Retina (tissue), 1 donor: ENCODE measurements at places on chromosomes 2 and 18.
A peak's percentile ranks its signal among the peaks of the same experiment; 100 is the strongest.

GRCh38 chr18:35728676-35729075, 147.1 kb downstream of the GALNT1 start:
- DNase-seq, result no peak

GRCh38 chr2:149006883-149007543, 31.5 kb upstream of the LYPD6B start:
- no peak for DNase-seq

- no peak for DNase-seq
These were observed 566.4 kb downstream of the TNS1 start for GRCh38 chr2:217436386-217436785.

GRCh38 chr18:35335866-35336265, 8.4 kb downstream of the ZNF24 start:
- DNase-seq, result no peak

- no peak for DNase-seq
These were observed 235.6 kb upstream of the HNRNPA3 start for GRCh38 chr2:176976736-176977685.

DNA sequence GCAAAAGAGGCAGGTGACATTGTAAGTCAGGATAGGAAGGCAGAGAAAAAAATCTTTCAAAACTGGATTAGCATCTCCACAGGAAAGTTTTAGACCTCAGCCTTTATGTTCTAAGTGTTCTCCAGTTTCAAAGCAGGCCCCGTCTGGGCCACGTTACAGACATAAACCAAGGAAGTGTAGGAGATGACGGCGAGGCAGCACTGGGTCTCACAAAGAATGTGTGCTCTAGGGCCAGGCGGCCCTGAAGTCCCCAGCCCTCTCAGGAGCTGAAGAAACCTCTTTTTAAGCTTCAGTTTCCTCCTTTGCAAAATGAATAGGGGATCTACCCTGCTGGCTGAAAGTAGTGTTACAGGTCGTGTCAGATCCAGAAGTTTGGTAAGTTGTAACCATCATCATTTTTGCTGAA, 81.7 kb downstream of the SPRED2 start:
- no peak for DNase-seq

- no peak for DNase-seq
These were observed 610.0 kb upstream of the CDH2 start for GRCh38 chr18:28786926-28787325.

- DNase-seq, result no peak
These were observed 42.3 kb upstream of the DOK6 start for GRCh38 chr18:69358212-69358895.

- no peak for DNase-seq
These were observed 687.8 kb downstream of the SLC4A3 start for GRCh38 chr2:220315098-220315823.

DNA sequence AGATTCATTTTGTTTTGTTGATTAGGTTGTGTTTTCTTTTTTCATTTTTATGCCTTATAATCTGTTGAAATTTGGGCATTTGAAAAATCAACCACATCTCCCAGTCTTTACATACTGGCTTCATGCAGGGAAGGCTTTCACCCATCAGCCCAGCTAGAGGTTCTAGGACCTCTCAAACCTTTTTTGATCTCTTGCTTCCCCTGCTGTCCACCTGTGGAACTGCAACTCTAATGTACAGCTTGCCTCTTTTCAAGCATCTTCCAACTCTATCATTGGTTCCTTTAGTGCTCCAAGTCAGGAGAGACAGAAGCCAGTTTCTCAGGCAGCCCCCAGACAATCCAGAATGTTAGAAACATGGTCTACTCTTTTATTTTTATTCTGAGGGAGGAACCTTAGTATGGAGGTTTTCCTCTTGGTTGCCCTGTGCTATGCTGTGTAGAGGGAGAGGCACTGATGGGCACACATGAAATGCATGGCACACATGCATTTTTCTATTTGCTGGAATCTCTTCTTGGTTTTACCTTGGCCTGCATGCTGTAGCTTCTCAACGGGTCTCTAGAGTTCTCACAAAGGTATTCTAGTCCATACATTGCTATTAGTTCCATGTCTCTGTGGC, 107.2 kb upstream of the L3MBTL4 start:
- no peak for DNase-seq

DNA sequence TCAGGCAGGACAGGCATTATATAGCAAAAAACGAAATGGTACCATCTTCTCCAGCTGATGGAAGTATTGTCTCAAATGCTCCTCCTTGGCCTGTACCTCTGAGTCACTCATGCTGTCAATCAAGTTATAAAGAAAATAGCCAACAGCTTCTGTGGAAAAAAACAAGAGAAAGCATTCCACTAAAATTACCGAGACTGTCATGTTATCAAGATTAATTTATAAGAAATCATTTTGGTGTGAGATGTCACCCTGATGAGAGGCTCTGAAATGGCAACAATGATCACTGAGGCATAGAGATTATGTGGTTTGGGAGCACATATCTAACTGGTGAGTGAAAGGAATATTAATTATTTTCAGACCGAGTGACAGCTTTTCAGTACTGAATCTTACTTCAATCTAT, 47.4 kb downstream of the LRPPRC start:
- DNase-seq, result no peak

DNA sequence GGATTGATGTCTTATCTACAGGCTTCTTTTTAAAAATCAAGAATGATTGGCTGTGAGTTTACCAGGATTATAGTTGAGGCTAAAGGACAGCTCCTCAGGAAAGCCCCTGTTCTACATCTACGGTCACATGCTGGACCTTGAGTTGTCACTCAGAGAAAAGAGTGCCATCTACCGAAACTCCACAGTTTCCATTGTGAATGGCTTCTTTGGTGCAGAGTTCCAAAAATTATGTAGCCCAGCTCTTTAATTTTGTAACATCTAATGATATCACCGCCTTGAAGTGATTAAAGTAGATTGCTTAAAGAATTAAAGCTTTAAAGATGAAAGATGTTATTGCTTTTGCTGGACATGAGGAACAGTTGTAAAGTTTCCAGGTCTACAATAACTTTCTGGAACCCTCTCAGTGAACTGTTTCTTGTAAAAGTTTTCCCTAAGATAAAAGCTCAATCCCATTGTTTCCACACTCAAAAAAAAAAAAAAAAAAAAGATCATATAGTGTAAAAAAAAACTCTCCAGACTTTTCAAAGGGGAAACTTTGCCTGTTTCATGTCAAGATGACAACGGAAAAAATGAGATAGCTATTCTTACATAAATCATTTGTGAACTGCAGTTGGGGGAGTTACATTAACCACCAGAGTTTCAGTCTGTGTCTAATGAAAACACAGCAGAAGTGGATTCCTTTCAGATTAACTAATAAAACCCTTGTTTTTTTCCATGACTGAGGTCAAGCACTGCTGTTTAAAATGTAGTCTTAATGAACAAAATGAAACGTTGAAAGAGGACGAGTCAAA, 4.3 kb downstream of the COL3A1 start:
- DNase-seq, result no peak

- no peak for DNase-seq
These were observed 260.6 kb downstream of the PAX3 start for GRCh38 chr2:222038067-222038802.

- DNase-seq, result no peak
These were observed 55.7 kb upstream of the EML4 start for GRCh38 chr2:42113452-42113851.

GRCh38 chr2:218648088-218648786, 11.2 kb downstream of the ZNF142 start:
- peak; percentile 55 for DNase-seq

- DNase-seq, result peak; percentile 59
These were observed 59.9 kb upstream of the REG3A start for GRCh38 chr2:79219383-79219988.

DNA sequence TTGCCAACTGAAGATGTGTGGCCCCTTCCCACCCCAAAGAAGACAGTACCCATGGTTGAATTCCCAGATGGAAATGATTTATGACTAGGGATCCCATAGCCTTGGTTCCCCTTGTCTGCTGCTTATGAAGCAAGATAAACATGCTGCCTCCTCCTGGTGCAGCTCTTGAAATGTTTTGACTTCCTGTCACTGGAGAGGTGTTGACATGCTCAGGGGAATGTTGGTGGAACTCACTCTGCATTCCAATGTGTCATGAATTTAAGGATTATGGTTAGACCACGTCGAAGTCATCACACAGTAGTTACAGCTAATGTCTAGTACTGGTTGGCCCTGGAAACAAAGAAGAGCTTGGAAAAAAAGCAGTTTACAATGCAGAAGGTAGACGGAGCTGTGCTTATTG, 69.0 kb upstream of the FAM110C start:
- DNase-seq, result no peak

DNA sequence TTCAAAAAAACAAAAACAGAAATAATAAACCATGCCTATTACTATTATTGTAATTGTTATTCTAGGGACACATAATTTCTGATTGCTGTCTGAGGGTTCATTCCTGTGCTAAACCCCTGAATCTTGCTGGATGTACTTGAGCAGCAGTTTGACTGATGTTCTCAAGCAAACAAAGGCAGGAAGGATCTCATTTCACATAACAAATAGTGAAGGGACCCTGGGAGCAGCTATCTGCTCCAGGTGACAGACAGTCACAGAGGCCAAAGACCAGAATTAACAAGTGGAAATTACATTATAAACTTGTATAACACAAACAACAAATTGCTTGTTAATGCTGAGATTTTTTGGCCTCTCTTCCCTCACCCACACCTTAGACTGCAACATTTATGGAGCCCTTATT, 284.2 kb downstream of the THSD7B start:
- no peak for DNase-seq

DNA sequence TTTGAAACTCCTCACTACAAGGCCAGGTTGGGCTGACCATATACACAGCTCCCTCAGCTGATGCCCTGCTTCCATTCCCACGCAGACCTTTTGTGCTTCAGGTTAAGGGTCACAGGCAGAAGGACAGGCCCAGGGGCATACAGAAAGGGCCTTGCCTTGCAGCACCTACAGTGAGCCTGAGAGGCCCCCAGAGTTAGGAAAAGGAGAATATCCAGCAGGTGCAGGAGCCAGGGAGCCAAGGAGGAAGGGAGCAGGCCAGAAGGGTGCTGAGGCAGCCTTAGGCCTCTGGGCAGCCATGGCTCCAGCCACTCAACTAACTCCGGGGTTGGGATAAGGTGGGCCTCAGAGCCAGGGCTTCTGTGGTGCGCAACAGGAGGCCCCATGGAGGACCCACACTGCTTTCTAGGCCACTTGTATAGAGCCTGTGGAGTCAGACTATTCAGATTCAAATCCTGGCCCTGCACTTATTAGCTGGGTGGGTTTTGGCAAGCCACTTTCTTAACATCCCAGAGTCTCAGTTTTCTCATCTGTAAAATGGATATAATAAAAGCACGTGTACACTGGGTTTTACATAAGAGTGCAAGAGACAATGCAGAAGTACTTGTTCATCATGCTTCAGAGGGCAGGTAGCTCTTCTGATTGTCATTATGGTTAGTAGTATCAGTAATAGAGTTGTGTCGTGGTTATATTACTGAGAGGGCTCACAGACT, 214.6 kb upstream of the HAAO start:
- no peak for DNase-seq

DNA sequence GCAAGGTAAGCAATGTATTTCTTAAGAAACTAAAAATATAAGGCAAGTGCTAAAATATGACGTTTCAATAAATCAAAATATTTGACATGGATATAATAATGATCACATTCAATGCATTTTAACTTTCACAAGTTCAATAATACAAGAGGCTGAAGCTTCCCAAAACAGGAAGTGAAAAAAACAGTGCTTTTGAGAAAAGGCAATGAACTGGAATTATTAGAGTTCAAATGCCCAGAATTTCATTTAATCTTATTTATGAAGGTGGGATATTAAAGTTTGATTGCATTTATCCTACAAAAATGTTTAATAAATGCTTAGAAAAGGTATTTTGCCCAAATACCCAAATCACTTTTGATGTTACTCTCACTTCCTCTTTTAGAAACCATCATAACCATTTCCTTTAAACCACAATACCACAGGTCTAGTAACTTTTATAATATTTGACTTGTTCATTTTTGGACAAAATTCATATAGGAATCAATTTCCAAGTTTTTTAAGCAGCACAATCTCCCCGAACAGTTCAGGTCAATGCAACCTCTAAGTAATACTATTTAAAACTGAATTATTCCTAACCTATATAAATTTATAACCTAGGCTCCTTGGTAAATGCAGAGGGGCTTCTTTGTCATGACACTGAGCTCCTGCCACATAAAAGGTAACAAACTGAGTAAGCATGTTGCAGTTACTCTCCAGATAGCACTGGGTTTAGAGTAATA, 2.1 kb downstream of the NCKAP1 start:
- no peak for DNase-seq

- DNase-seq, result no peak
These were observed 101.4 kb downstream of the NFATC1 start for GRCh38 chr18:79496978-79497637.

- DNase-seq, result peak; percentile 79
These were observed 624 bp downstream of the ZNF516 start for GRCh38 chr18:76494231-76495005.

GRCh38 chr2:64177315-64177714, 33.1 kb upstream of the PELI1 start:
- no peak for DNase-seq

- DNase-seq, result no peak
These were observed 188.5 kb upstream of the HAAO start for GRCh38 chr2:42980764-42981416.

GRCh38 chr2:84796798-84797197, 84.1 kb downstream of the TRABD2A start:
- DNase-seq, result no peak

- DNase-seq, result no peak
These were observed 98.7 kb upstream of the LPIN2 start for GRCh38 chr18:3111523-3112240.

- no peak for DNase-seq
These were observed 440.7 kb downstream of the RND3 start for GRCh38 chr2:150046810-150047209.

GRCh38 chr2:176999301-176999700, 213.3 kb upstream of the HNRNPA3 start:
- DNase-seq, result no peak

GRCh38 chr2:203685081-203685621, 21.3 kb upstream of the CD28 start:
- no peak for DNase-seq

- no peak for DNase-seq
These were observed 108.6 kb downstream of the AGPS start for GRCh38 chr2:177501186-177501585.

DNA sequence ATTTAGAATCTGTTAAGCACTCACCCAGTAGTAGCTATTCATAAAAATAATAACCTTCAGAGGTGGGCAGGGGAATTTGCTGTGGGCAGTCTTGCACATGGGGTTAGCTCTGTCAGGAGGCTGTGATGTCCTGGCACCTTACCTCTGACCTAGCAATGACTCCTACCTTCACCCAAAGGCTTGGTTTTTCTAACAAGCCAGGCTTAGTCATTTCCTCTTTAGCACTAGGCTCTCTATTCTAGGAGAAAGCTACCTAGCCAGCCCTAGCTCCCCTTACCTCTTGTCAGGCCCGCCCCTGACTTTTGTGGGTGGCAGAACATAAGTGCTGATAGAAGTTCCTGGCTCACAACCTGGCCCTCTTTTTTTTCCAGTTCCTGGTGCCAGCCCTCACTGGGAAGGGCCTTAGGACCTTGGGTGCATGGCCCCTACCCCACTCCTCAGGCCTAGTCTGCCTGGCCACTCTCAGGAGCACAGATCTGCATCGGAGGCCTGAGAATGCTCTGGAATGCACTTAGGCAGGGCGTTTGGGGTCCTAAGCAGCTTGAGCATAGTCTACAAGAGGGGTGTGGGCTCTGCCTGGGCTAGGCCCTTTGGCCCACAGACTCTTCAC, 17.7 kb downstream of the CPLX4 start:
- DNase-seq, result no peak
